ENCODE measurements at places on chromosomes 5 and 9.

DNA sequence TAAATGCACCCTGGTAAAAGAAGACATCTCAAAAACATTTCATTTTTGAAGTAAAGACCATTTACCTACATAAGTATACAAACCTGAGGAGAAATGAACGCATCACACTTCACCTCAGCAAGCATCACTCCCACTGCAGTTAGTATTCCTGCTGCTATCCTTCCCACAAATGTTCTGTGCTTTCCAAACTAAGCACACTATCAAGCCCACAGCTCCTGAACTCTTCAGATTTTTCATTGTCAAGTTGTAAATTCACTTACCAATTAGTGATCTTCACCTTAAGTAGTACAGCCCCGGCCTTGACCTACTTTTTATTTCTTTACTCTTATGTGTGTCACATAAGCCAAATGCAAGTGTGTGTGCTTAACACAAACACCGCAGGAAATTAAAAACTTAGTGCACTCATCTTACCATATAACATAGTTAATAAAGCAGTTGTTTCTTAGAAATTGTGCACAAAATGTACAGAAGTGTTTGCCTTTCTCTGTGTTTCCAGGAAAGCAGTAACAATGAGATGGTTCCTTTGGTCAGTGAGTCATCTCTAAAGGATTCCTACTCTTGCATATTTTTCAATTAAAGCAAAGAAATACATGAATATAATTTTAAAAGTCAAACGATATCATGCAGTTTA, 169.4 kb downstream of the APBA1 start:
- DNase-seq: no peak

DNA sequence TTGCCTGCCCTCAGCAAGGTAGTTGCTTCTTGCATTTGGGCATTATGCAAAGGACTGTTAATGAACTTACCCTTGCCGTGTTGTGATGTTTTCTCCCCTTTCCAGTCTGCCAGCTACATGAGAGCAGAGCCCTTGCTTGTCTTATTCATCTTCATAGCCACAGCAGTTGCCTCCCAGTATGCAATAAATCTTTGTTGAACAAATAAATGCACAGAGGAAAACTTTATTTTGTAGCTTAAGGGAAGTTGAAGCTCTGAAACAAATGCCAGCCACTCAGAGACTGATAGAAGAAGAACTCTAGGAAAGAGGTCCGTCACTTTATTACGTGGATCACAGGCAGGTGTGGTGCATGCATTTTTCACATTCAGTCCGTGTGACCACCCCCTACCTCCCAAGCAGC, 19.7 kb downstream of the MAST4 start:
- no peak for DNase-seq

DNA sequence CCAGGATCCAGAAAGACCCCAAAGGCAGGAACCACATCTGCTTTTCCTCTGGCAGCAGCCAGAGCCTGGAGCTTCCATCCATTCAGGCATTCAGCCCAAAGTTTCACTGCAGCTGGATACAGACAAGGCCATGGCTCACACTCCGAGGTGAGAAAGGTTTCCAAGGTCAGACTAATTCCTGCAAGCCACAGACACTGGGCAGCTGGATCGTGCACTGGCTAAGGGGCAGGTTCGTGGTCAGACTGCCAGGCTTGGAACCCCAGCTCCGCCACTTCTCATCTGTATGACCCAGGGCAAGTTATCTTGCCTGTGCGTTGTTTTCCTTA, 36.9 kb downstream of the SPOCK1 start:
- DNase-seq: no peak

- DNase-seq: no peak
Observed at GRCh38 chr9:78438211-78438610, 141.3 kb downstream of the PSAT1 start.

DNA sequence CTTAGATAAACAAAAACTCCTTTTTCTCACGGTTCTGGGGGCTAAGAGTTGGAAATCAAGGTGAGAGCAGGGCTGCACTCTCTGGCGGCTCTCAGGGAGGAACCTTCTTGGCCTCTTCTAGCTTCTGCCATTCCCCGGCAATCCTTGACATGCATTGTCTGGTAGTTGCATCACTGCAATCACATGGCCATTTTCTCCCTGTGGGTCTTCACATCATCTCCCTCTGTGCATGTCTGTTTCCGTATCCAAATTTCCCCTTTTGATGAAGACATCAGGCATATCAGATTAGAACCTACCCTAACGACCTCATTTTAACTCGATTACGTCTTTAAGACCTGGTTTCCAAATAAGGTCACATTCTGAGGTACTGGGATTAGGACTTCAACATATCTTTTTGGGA, 129.2 kb upstream of the MAN2A1 start:
- no peak for DNase-seq

DNA sequence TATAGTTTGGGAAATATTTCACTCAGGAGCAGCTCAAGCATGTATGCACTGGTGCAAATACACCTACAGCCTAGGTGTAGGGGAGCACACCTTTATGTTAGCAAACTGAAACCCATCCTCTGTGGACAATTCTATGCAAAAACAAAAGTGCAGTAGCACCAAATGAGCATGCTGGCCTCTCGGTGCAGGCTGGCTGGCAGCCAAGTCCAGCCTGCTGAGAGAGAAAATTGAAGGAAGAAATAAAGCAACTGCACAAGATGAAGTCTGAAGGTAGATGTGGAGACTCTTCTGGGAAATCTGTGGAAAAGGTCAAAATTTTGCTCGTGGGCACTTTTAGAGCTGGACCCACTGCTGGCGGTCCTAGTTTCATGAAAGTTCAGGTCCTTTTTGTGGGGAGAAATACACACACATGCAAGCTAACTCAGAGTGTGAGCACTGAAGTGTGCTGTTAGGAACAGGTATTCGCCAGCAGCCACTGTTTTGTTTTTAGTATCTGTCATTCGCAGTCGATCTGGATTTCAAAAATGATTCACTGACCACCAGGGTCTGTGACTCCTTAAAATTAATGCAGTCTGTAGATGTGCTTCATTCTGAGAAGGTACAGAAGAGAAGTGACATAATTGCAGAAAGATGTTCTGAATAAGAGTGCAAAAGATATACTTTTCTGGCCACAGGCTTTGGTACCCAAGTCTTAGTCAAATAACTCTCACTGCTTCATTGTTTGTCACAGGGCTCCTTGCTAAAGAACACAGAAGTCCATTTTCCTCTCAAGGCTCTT, 281.7 kb downstream of the PARP8 start:
- DNase-seq: no peak

GRCh38 chr5:156327296-156327695, 332 bp downstream of the SGCD start:
- no peak for DNase-seq

DNA sequence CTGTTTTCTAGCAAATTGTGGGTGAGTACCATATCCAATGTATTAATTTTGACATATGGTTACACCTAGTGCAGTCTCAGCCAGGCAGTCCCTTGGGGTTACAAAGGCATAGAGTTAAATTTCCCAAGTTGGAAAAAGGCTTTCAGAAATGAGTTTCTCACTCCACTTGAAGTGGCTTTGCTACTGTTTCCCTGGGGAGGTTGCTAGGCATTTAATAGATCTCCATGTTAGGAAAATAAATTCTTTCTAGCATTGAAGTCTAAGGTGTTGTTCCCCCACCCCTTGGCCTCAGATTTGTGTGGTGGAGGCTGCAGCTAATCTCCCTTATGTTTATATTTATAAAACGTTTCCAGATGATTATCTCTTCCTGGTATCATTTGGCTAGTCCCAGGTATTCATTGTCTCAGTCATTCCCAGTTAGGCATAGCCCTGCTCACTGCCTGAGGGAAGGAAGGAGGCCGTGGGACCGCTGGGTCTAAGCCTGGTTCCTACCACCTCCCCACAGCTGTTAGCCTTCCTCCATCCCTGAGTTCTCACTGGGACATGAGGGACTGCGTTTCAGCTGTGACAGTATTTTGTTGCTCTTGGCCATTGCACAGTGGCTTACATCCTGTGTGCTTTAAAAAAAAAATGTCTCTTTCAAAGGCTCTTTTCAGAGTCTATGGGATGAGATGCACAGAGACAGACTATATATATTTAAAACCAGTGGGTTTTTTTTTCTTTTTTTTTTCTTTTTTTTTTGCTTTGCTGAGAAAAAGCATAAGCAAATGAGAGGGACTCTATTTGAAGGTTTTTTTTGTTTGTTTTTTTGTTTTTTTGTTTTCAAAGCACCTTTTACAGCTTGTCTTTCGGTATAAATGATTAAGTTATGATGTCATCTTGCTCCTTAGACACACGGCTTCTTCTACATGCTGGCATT, 121.5 kb downstream of the MAST4 start:
- DNase-seq: no peak

DNA sequence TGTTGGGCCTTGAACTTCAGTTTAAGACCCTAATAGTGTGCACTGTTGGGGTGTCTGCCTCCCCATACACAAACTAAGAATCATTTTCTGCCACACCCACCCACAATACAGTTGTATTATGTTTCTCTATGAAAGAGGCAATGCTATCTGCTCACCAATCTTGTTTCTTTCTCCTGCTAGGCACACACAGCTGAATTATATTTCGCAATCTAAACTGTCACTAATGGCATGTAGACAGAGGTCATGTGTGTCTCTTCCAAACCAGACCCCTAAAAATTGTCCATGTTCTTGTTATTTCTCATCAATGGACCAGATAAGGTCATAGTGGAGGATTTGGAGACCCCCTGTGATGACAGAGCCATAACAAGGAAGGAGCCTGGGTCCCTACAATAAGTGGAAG, 57.3 kb downstream of the RIGI start:
- no peak for DNase-seq

GRCh38 chr5:57276353-57276752, 102.5 kb downstream of the GPBP1 start:
- DNase-seq: no peak

- no peak for DNase-seq
Observed at GRCh38 chr5:171483551-171484135, 64.2 kb downstream of the FGF18 start.

GRCh38 chr5:121503111-121503840, 348.4 kb upstream of the FTMT start:
- DNase-seq: no peak

DNA sequence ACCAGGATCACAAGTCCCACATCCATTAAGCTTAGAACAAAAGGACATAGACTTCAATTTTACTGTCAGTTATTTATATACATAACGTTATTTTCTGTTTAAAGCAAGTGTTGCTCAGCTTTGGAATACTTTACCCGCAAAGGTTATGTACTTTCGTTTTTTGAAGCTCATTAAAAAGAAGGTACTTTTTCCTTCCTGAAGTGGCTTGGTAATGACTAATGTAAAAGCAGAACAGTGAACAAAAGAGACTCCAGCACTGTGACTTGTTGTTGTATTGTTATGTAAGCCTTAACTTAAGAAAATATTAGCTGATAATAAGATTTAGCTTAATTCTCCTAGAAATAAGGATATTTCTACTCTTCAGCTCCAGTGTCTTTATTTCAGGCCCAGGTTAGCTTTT, 97.3 kb upstream of the SLCO6A1 start:
- DNase-seq: no peak

DNA sequence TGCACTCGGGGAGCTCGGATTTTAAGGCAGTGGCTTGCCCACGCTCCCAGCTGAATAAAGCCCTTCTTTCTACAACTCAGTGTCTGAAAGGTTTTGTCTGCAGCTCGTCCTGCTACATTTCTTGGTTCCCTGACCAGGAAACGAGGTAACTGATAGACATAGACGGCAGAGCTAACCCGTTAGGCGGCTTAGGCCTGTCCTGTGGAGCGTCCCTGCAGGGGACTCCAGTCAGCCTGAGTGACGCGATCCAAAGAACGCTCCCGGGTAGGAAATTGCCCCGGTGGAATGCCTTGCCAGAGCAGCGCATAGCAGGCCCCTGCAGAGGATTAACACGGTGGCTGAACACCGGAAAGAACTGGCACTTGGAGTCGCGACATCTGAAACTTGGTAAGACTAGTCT, 1.8 kb upstream of the SELENOP start:
- DNase-seq: no peak

GRCh38 chr5:108615216-108615615, 132.5 kb upstream of the FER start:
- DNase-seq: no peak

- DNase-seq: no peak
Observed at GRCh38 chr9:86047361-86047760, 52.0 kb downstream of the GOLM1 start.

DNA sequence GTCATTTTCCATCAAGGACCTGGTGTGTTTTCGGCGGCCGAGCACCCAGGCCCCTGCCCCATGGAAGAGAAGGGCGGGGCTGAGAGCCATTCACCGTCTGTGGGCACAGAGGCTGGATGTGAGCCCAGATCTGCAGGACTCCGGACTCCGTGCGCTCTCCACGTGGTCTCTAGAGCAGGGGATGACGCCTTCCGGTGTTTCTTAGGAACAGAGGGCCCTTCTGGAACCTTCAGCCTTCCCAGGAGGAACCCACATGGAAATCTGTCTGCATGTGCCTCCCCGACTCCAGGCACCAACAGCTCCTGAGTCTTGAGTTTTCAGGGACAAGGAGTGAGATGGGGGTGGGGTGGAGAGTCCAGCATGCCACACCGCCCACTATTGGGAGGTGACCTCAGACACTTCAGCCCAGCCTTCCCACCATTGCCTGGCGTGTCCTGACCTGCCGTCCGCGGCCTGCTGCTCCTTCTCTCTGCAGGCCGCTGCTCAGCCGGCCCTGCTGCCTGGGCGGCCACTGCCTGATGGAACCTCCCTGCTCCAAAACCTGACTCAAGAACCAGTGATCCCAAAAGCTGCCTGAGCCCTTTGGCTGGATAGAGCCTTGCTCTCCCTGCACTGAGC, 2.4 kb upstream of the RXRA start:
- no peak for DNase-seq

DNA sequence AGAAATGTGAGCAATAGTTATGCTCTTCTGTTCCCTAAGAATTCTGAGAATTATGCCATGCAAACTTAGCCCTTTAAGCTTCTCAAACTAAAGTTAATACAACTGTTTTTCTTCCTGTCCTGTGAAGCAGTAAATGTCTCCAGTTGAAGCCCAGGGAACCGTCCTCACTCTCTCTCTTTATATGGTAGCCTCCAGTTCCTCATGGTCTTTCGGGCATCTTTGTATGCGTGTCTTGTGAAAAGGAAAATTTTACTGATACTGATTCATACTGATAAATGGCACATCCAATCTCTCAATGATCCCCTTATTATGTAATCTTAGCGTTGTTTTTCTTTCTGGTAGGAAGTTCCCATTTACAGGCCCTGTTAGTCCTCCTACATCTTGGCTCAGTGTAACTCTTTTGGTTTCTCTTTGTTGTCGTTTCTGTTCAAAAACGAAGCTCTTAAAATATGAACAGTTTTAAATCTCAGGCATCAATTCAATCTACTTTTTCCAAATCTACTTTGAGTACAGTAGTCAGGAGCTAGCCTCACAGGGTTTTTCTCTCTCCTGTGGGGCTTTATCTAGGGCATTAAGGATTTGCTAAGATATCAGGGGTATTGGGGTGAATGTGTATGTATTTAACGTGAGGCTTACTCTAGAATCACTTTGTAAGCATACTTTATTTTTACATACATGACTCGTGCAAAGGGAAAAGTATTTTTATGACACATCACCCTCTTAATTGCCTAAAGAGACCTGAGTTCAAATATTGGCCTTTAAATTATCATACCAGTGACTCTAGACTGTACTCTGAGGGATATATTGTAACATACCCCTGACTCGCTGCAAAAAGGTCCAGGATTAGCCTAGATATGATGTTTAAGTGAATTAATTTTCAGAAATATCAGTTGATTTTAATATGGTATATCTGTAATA, 258.0 kb downstream of the NR3C1 start:
- no peak for DNase-seq

- DNase-seq: no peak
Observed at GRCh38 chr9:91842358-91843049, 107.5 kb downstream of the ROR2 start.

- no peak for DNase-seq
Observed at GRCh38 chr5:142447887-142448286, 123.1 kb upstream of the SPRY4 start.

All from stimulated activated CD8-positive, alpha-beta memory T cell treated with anti-CD3 and anti-CD28 coated beads, Interleukin-4, amount 100 ng/mL, for 1 hour (primary cell).